ENCODE measurements at places on chromosomes 6 and 20. TPM values are rescaled to one million over a fixed set of nuclear protein-coding genes. Genes with fewer than 3 reads are reported as not detected.

BTN1A1 gene
- total RNA-seq, result not detected

SYCP2 gene
- 2.4 TPM for total RNA-seq

RSPH3 gene
- total RNA-seq, result 0.83 TPM

ARMH2 gene
- total RNA-seq, result 0.44 TPM

All from CD8-positive, alpha-beta T cell (primary cell).